GM23338 (cell line): ENCODE measurements at places on chromosomes 5 and 9. TPM values are rescaled to one million over a fixed set of nuclear protein-coding genes. Genes with fewer than 3 reads are reported as not detected.

Gene LMBRD2
- total RNA-seq = 6.2 and 6.4 TPM in 2 replicates

Gene LECT2
- not detected in 2 replicates for total RNA-seq

Gene TMEM141
- total RNA-seq = 57.0 and 71.4 TPM in 2 replicates

Gene CCNO
- total RNA-seq = not detected in 2 replicates

Gene PHYKPL
- total RNA-seq = 12.4 and 15.9 TPM in 2 replicates

Gene STK10
- 17.8 and 19.6 TPM in 2 replicates for total RNA-seq

Gene CDHR2
- total RNA-seq = not detected in 2 replicates

Gene UQCRQ
- 104 and 115 TPM in 2 replicates for total RNA-seq

Gene AP3B1
- 40.7 and 46.3 TPM in 2 replicates for total RNA-seq

Gene ANXA1
- 2.2 and 4.9 TPM in 2 replicates for total RNA-seq

Gene PLPP7
- 2.4 and 4.4 TPM in 2 replicates for total RNA-seq

Gene PDE8B
- total RNA-seq = 0.45 and 0.54 TPM in 2 replicates

Gene TMEM252
- not detected in 2 replicates for total RNA-seq

Gene PCDHA3
- total RNA-seq = 4.0 TPM in 2 replicates

Gene SHISAL2B
- 3.9 and 12.3 TPM in 2 replicates for total RNA-seq

Gene STPG3
- not detected in 2 replicates for total RNA-seq

Gene PAX5
- total RNA-seq = 0.17 and 0.27 TPM in 2 replicates

Gene VCAN
- total RNA-seq = 373 and 404 TPM in 2 replicates

Gene NKD2
- 7.3 and 9.0 TPM in 2 replicates for total RNA-seq

Gene TTC39B
- total RNA-seq = 11.0 and 11.1 TPM in 2 replicates

Gene QRFP
- not detected in 2 replicates for total RNA-seq

Gene NDUFS4
- total RNA-seq = 65.6 and 73.9 TPM in 2 replicates

Gene PLPP6
- total RNA-seq = 13.2 and 15.2 TPM in 2 replicates

Gene SARDH
- total RNA-seq = 9.8 and 10.4 TPM in 2 replicates

Gene ARHGEF28
- 1.0 and 1.3 TPM in 2 replicates for total RNA-seq

Gene PCDHA4
- 9.6 and 12.5 TPM in 2 replicates for total RNA-seq

Gene KIF12
- total RNA-seq = 0.58 and 4.3 TPM in 2 replicates

Gene GLDC
- total RNA-seq = 133 and 139 TPM in 2 replicates

Gene MARVELD2
- 24.1 and 24.8 TPM in 2 replicates for total RNA-seq

Gene NR6A1
- total RNA-seq = 125 and 139 TPM in 2 replicates

Gene SNAPC3
- 35.2 and 36.2 TPM in 2 replicates for total RNA-seq

Gene MPDZ
- total RNA-seq = 37.0 and 43.1 TPM in 2 replicates

Gene GFI1B
- 0.38 and 1.0 TPM in 2 replicates for total RNA-seq

Gene GNA14
- total RNA-seq = 10.5 and 11.1 TPM in 2 replicates

Gene INSL6
- not detected in 2 replicates for total RNA-seq

Gene C5orf46
- not detected in 2 replicates for total RNA-seq
